Activated CD8-positive, alpha-beta memory T cell treated with anti-CD3 and anti-CD28 coated beads for 4 hours (primary cell): ENCODE measurements at places on chromosomes 6 and 20.

- no peak for DNase-seq
Observed at GRCh38 chr6:551405-551804, 105.5 kb downstream of the HUS1B start.

GRCh38 chr6:30066082-30066481 lies 916 bp upstream of the PPP1R11 start:
- DNase-seq: no peak

DNA sequence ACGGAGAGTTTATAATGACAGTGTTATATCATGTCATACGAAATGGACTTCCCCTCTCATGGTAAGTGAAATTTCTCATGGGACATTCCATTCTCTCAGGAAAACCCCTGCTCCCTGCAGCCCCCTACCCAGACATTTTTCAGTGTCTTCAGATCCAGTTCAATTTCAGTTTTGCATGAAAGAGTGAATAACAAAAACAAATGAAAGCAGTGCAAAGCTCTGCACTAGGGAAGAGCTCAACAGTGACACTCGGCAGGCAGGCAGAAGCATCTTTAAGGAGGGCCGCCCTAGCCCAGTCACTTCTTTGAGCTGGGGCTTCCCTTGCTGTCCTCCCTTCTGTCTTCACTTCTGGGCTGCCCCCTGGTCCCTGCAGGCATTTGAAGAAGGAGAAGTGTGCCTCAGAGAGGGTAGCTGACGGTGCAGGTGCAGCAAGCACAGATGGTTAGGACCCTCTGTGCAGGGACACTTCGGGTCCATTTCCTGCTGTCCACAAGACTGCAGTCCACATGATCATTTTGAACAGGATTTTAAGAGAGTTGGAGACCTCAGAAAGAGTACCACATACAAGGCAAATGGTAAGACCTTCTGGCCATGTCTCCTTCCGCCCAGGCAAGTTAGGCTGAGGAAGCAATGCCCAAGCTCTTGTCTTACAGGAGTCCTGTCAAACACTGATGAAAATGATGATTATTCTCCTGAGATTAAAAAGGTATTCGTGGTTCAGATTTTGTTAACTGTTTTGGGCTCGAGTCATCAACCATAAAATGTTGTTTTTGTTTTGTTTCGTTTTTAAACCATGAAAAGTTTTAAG lies 5.4 kb upstream of the DUSP22 start:
- DNase-seq: no peak

GRCh38 chr6:107621229-107621937 lies 131.5 kb downstream of the SOBP start:
- no peak for DNase-seq

DNA sequence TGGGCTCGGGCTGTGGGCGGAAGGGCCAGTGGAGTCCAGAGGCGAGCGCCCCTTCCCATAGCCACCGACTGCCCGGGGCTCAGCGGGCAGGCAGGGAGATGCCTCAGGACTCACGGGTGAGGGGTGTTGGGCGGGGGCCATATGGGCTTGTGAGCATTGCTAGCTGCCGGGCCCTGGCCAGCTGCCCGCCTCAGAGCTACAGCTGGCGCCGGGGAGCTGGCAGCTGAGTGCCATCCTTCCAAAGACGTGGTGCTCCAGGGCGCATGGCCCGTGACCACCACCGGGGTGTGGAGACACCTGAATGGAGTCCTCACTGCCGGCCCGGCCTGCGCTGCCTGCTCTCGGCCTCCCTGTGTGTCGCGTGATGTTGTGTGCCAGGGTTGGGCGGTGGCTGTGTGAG lies 10.6 kb upstream of the RBBP8NL start:
- DNase-seq: no peak
